ENCODE measurements at places on chromosomes 11 and 22.

GRCh38 chr11:92340839-92341238 is 116.2 kb downstream of the FAT3 start:
- peak; percentile 11 for DNase-seq

- DNase-seq, result no peak
Measured at GRCh38 chr22:47802421-47802820, 1040.0 kb downstream of the TBC1D22A start.

GRCh38 chr11:57758174-57758573 is 3.4 kb upstream of the CTNND1 start:
- DNase-seq, result no peak

- no peak for DNase-seq
Measured at GRCh38 chr22:45704648-45705047, 33.0 kb downstream of the ATXN10 start.

DNA sequence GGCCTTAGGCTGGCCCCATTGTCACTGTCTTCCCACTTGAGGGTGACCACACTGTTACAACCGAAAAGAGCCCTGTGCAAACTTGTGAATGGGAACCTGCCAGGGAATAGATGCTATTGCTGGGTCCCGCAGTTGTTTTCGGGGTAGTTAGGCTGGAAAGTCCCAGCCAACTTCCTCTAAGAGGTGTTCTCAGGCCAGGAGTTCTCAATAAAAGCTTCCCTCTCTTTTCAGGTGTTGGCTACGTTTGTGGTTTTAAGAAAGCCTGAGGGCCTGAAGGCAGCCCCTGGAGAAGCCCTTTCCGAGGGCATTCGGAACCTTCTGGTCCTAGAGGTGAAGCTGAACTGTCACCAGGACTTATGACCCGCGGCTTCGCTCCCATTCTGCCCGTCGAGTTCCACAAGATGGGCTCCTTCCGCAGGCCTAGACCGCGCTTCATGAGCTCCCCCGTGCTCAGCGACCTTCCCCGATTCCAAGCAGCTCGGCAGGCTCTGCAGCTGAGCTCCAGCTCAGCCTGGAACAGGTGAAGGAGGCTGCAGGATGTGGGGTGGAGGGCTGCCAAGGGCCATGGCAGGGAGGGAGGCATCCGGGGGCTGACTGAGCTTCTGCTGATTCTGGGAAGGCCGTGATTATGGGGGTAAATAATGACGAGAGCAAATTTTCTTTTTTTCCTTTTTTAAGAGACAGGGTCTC is 104.8 kb downstream of the PRR5L start:
- DNase-seq, result no peak

DNA sequence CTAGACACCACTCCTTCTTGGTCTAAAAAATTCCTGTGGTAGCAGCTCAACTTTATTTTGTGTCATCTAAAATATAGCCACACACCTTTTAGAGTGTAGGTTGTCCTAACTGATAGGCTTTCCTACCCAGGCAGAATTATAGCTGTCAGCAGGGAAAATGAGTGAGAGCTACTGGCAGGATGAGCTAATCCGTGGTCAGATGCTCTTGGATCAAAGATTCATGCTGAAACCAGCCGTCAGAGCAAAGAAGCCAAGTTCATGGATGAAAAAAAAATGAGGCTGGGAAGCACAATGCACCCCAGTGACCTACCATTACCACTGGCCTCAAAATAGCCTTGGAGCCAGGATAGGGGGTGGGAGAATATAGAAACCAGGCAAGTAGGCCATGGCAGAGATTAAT is 113.1 kb upstream of the BLID start:
- no peak for DNase-seq

DNA sequence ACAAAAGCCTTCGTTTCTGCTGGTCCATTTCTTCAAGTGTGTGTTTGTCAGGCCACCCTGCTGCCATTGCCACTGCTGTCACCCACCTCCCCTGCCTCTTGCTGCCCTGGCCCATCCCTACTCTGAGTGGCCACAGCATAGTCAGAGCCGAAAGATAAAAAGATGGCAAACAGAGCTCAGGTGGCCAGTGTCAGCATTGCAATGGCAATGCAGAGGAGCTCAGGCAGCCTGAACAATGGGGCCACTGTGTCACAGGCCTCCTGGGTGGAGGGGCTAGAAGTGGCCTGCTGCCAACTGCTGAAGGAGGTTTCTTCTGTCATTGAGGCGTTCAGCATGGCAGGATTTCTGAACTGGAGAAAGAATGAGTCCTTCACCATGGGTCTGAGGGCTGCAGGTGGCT is 137.1 kb downstream of the CSNK2A3 start:
- no peak for DNase-seq

DNA sequence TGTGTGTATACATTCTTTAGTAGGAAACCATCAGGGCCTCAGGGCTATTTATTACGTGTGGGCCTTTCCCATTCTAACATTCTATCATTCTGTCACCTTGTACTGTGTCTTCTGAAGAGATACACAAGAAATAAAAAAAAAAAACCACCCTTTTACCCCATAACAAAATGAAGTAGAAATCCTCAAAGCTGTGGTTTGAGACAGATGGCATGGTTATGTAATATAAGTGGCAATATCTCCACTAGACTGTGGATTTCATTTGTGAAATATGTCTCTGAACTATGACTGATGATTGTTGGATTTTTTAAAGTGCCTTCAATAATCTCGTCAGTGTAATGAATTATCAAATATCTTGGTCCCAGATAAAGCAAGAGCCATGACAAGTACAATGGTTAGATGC is 150.0 kb upstream of the BLID start:
- no peak for DNase-seq

GRCh38 chr11:2807801-2808241 is 77.8 kb downstream of the CDKN1C start:
- no peak for DNase-seq

GRCh38 chr11:111183706-111184105 is 61.8 kb upstream of the POU2AF2 start:
- no peak for DNase-seq

- no peak for DNase-seq
Measured at GRCh38 chr22:39309881-39310714, 9.3 kb downstream of the RPL3 start.

- DNase-seq, result no peak
Measured at GRCh38 chr22:45310331-45310976, 720 bp downstream of the FAM118A start.

DNA sequence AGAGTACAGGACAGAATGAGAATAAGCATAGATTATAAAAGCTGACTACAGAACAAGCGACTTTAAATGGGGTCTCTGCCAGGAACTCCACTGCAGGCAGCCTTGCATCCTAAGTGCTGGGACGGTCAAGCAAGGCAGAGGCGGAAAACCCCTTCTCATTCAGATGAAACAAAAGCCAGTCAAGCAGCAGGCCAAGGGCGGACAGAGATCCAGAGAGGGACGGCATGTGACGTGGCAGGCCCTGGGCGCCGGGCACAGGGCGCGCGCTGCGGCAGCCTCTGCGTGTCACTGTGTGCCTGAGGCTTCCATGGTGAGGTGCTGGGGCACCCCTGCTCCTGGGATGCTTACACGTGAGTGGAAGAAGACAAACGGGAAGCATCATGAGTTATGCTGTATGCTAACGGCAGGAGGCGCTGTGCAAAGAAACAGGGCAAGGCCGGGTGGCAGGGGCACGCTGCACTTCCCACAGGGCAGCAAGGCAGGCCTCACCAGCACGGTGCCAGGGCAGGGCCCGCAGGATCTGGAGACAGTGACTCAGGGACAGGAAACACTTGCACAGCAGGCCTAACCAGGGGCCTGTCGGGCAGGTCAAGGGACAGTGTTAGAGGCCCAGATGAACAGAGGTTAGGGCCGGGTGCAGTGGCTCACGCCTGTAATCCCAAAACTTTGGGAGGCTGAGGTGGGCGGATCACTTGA is 6.2 kb downstream of the TOLLIP start:
- DNase-seq, result no peak

GRCh38 chr11:76658231-76658630 is 12.3 kb downstream of the LRRC32 start:
- no peak for DNase-seq

GRCh38 chr11:61333550-61334433 is 764 bp downstream of the TKFC start:
- no peak for DNase-seq

DNA sequence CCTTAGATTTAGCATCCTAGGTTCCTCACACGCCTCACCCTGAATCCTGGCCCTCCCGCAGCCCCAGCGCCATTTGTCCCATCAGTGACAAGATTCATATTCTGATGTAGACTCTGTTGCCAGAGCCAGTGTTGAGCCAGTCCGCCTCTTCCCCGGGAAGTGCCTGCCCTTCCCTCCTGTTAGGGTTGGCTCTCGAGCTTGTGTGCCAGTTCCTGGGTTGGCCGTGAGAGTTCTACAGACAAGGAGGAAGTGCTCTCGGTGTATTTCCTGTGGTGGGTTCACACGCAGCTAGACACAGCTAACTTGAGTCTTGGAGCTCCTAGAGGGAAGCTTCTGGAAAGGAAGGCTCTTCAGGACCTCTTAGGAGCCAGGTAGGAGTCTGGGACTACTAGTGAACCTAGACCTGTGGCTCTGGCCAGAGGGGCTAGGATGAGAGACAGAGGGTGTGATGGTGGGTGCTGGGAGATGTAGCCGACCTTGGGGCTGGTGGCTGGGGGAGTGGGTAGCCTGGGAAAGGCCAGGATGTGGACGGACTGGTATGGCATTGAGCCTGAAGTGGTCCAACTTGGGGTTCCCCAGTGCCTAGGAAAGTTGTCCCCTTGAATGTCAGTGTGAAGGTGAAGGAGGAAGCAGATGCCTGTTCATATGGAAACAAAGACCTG is at the start of gene IL18BP:
Gene IL18BP, plus strand, starts transcription at position 261 of the 662 bp plus-strand sequence. CDS start 1,076 bp downstream, outside the sequence.
- peak; percentile 65 for DNase-seq

DNA sequence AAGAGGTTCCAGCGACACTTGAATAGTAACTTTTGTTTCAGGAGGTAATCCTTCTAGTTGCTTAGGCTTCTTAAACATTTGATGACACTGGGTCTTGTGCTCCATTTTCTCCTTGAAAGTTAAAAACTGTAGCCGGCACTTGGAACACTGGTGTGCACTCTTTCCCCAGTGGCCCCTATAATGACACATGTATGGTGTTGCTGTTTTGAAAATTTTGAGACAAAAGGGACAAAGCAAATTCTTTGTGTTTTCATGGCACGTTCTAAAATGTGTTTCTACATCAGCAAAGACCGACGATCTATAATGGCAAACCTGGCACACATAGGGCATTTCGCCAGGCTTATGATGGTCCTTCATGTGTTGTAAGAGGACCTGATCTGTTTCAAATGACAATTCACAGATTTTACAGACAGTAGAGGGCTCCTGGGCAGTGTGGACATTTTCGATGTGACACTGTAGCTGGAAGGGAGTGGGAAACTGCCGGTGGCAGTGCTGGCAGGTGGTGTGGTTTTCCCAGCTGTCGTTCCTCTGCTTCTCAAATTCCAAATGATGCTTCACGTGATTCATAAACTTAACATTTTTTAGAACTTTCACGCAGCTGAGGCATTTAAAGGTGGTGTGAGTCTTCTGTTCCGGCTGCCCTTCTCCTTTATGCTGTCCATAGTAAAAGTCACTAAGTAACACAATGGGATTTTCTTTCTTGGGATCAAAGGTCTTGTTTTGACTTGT is 20.5 kb downstream of the ZNF280B start:
- no peak for DNase-seq

GRCh38 chr22:42805998-42806830 is 50.9 kb downstream of the ARFGAP3 start:
- no peak for DNase-seq

- DNase-seq, result no peak
Measured at GRCh38 chr11:44969651-44970252, 19.1 kb upstream of the TP53I11 start.

GRCh38 chr11:128324051-128324481 is 263.3 kb downstream of the ETS1 start:
- DNase-seq, result no peak

- no peak for DNase-seq
Measured at GRCh38 chr11:72657411-72658100, 16.7 kb downstream of the PDE2A start.

DNA sequence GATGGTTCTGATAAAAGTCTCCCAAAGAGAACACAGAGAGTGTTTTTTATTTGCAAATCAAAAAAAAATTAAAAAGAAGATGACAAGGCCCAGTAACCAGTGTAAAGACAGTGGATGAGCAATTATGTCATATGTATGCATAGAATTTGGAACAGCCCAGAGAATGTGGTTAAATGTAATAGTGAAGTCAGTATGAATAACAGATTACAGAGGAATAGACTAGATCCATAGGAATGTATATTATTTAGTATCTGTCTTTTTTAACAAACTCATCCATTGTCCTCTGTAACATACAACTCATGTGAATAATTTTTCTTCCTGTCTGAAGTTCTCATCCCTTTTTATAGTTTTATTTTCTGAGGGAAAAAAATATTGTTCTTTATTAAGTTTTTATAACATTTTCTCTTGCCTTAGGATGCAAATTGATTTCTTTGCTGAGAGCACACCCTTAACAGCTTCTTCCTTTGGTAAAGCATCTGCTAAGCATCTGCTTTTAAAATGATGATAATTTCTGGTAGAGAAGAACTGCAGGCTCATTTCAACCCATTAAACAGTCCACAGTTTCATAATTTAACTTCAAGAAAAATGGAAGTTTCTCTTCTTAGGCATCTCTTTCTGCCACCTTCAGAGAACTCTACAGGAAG is 266.5 kb upstream of the MTNR1B start:
- DNase-seq, result no peak

- no peak for DNase-seq
Measured at GRCh38 chr22:45999379-45999971, 22.5 kb upstream of the WNT7B start.

DNA sequence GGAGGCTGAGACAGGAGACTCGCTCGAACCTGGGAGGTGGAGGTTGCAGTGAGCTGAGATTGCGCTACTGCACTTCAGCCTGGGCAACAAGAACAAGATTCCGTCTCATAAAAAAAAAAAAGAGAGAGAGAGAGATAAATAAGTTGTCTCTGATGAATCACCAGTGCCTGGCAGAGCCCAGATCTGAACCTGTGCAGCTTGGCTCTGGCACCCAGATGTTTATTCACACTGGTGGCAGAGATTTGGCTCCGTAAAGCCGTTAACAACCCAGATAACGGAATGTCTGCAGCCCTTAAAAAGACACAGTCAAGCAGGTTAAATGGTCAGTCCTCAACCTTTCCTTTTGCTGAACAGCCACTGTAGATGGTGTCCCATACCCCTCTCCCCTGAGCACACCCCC is 33.5 kb upstream of the RTL6 start:
- DNase-seq, result no peak

DNA sequence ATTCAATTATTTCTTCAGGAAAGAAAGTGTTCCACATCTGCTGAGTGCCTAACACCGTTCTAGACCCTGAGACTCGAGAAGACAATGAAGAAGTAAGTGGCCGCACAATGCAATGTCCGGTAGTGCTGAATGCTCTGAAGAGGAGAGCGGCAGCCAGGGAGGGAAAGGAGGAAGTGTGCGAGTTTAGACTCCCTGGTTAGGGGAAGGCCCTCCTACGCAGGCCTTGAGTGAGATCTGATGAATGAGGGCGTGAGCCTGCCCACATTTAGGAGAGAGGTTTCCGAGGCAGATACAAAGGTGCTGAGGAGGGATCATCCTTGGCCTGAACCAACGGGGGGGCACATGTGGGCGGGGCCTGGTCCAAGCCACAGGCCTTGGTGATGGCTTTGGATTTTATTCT is 558.6 kb downstream of the NTM start:
- peak; percentile 44 for DNase-seq

- no peak for DNase-seq
Measured at GRCh38 chr11:13606701-13607100, 61.8 kb upstream of the FAR1 start.
